ENCODE measurements at places on chromosomes 11 and 22.

GRCh38 chr22:48821727-48822126 lies 1005.9 kb downstream of the BRD1 start:
- DNase-seq = no peak

GRCh38 chr11:40683010-40683409 lies 776.4 kb downstream of the LRRC4C start:
- DNase-seq = no peak

- DNase-seq = no peak
Measured at GRCh38 chr11:65116370-65117205, 913 bp downstream of the ZNHIT2 start.

GRCh38 chr11:17613428-17613962 lies 66.4 kb downstream of the OTOG start:
- no peak for DNase-seq

DNA sequence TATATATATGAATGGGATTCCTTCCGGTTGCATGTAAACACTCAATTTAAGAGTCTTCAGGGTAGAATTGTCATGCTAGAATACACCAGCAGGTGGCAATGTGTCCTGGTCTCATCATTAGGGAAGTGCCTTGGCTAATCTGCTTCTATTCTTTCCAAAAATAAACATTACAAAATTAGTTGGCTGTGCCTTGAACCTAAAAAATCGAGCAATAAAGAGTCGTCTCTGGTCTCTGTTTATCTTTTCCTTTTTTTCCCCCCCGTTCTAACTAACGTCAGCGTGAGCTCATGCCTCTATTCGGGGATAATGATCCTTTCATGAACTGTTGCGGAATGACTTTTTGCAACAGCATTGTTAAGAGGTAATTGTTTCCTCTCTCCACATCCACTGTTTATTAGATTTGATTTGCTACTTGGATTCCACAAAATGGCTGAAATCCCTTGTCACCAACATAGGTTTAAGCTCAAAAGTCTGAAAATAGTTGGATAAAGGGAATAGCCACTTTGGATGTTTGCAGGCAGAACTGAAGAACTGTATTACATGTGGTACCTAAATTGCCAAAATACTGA lies 1.2 kb upstream of the ARHGEF12 start:
- DNase-seq = peak; percentile 45

- no peak for DNase-seq
Measured at GRCh38 chr22:22884888-22885840, 2.5 kb upstream of the IGLL5 start.

DNA sequence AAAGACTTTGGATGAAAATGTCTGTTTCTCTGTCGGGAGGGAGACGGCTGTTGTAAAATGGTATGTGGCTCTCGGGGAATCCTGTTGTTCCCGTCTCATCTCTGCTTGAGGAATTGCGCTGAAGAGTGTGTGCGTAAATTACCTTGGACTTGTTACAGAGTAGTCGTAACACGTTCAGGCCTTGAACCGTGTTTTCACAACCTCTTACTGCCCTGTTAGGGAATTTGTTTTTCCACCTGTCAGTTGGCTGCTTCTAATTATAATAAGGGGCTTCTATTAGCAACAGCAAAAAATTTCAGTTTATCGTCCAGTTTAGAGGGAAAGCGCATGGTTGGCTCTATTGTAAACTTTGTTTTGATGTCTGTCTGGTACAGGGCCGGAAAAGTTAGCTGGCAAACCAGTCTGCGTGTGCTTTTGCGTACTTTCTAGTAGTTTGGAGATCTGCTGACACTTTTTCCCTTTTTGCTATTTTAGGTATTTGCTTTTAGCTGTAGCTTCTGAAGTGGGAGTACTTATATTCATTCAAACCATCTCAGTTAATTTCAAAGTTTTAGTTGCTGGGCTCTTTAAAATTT lies 1.5 kb downstream of the HIPK3 start:
- DNase-seq = no peak

DNA sequence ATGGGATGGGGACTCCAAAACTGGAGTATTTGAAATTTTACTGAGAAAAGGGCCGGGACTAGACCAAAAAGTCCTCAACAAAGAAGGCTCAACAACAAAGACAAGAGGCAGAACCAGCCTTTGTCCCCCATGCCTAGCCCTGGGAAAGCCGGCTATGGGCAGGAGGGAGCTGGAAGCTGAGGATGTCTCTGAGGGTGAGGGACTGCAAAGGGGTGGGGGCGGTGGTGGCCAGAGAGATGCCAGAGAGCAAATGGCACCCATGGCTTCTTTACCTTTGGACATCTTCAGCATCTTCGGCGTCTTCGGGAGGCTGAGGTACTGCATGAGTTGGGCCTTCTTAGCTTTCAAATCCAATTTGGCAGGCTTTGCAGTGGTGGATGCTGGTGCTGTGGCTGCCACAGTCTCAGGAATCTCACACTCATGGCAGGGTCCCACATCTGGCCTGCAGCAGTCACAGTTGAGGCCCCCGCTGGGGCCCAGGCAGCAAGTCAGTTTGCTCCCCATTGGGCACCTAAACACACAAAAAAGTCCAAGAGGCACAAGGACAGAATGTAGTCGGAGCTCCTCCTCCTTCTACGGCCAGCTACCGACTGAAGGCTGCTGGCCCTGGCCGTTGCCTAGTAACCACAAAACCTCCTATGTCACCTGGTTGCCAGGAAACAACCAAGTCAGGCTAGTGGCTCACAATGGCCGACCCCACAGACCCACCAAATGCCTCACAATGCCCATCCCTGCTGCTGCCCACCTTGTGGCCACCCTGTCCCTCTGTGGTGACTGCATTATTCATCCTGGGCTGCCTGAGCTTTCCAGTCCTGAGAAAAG lies at the start of gene C22orf42:
Gene C22orf42, minus strand, starts transcription at position 592 of the 822 bp plus-strand sequence. Its CDS starts 88 bp downstream, at position 504.
- DNase-seq = no peak

DNA sequence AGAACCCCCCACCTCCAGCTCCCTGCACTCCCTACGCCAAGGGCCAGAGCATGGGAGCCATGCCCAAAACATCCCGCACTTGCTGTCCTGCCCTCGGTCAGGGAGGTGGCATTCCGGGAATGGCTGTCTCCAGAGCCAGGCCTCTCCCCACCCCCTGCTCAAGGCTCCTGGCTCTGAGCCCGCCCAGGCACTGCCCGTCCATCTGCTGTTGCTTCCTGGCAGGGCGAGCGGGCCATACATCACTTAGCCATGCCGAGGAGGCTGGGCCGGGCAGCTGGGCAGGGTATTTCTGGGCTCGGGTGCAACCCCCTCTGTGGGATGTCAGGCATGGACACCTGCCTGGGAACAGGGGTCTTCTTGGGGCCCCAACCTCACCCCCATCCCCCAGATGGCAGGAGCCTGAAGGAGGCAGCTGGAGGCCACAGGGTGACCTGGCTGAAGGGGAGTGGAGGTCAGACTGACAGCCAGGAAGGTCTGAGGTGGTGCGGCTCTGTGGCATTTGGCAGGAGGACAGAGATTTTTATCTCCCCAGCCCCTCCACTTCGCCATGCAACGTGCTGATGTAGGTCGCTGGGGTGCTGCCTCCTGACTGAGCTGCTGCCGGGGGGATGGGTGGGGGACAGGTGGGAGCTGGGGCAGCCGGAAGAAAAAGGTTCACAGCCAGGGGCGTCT lies 8.7 kb upstream of the CABP7 start:
- no peak for DNase-seq

DNA sequence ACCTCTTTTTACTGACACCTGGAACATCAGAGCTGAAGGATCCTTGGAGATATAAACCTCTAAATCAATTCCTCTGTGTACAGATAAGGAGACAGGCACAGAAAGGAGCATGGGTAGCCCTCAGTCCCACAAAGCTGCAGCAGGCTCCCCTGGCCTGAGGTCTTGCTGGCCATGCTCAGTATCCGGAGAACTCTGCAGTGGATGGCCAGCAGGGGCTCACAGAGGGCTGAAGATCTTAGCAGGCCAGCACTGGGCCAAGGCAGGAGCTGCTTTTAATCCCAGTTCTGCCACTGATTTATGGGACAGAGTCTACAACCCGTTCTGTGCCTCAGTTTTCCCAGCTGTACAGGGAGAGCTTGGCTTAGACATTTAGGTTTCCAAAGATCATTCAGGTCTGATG lies 52.6 kb upstream of the LRRC32 start:
- no peak for DNase-seq
